Endodermal cell (in vitro differentiated cells): ENCODE measurements at places on chromosomes 12 and 14.

DNA sequence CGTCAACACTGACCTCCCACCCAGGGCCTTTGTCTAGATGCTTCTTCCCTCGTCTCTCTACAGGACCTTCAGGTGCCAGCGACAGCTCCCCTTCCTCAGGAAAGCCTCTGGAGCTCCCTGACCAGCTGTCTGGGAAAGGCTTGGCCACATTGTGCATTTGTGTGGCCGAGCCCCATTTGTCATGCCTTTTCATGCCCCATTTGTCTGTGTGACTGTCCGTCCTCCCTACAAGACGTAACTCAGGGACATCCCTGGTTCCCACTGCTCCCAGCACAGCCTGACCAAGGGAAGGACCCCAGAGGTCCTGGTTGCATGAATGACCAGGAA lies 23.8 kb downstream of the ZFYVE21 start:
- no peak for DNase-seq
- H3K27ac ChIP-seq, result no peak overlapping the region

GRCh38 chr12:131737150-131737827 lies 26.4 kb downstream of the SFSWAP start:
- DNase-seq, result peak; percentile 86
- H3K4me3 ChIP-seq, result no peak overlapping the region
- H3K27ac ChIP-seq, result no peak overlapping the region
- H3K27me3 ChIP-seq, result no peaks in the 10 kb centered on the region
- H3K4me1 ChIP-seq, result no peaks in the 10 kb centered on the region

- no peak overlapping the region for H3K27ac ChIP-seq
- H3K4me1 ChIP-seq, result no peaks in the 10 kb centered on the region
- H3K4me3 ChIP-seq, result no peak overlapping the region
Measured at GRCh38 chr14:94671870-94672444, 59.8 kb downstream of the SERPINA3 start.

DNA sequence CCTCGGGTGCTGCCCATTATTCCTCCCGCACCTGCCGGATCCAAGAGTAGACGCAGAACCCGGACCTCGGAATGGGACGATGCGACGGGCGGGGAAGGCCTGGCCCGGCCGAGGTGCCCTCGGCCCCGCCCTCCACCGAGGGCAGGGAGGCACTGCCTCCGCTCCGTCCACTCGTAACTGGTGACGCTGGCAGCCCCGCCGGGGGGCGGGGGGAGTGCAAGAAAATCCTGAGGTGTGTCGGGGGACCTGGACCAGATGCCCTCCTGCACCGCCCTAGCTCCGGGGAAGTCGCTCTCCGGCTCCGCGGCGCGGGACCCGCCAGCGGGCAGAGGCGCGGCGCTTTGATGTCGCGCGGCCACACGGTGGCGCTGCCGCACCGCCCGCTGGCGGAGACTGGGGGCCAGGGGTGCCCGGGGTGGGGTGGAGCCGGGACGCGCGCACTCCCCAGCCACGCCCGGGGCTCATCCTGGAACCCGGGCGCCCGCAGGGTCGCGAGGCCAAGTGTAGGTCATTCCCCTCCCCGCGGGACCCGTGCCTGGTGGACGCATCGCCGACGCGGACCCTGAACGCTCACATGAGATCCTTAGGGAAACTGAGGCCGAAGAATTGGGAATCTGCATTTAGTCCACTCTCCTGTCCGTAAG lies 202.8 kb downstream of the TTC8 start:
- H3K27ac ChIP-seq, result no peak overlapping the region
- no peaks in the 10 kb centered on the region for H3K36me3 ChIP-seq
- DNase-seq, result peak; percentile 83

DNA sequence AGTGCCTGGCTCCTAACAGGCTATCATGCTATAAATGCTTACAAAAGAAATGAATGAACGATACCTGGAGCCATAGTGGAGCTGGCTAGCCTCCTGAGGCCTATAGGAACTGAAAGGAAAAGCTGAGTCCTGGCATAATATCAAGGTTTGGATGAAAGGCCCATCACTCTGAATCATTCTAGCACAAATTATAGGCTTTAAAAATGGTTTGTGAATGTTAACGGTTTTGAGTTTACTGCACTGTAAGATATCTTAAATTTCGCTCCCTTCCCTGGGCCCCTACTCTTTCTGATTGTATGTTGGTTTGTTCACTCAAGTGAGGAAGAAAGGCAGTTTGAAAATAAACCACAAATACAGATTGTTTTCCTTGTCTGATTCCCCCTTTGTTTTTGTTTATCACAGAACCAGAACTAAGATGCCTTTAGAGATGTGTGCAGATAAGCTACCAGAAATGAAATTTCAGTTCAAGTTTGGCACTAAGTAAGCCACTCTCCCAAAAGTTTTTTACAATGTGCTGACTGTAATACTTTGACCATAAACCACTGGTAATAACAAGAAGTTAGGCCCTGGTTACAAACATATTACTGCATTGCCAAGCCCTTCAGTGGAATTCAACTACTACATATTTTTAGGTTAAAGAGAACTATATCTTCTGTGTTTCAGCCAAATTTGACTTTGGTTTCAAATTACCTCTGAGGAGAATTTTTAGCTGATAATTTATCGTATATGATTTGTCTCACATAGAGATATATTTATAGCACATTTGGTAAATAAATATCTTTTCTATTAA lies 89.5 kb downstream of the ALX1 start:
- no peak overlapping the region for H3K4me3 ChIP-seq
- no peak for DNase-seq
- H3K27me3 ChIP-seq, result peaks cover 56% of the 10 kb centered on the region

DNA sequence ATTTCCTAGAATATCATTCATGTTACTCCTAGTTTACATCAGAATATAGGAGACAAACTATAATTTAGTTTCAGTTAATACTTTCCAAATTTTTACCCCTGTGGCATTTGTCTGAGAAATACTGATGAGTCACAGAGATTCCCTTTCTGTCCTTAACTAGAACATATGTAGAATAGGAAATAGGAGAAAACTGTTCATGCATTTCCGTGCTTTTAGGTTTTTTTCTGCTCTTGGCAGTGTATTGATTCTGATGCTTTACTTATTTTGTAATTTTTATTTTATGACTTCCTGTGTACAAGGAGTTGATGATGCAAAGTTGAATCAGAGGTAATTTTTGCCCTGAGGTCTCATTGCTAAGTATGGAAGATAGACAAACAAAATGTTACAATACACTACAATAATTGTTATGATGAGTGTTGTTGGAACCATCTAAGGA lies 23.0 kb downstream of the MNAT1 start:
- H3K27ac ChIP-seq, result no peak overlapping the region
- no peaks in the 10 kb centered on the region for H3K27me3 ChIP-seq
- DNase-seq, result no peak
- no peaks in the 10 kb centered on the region for H3K36me3 ChIP-seq

DNA sequence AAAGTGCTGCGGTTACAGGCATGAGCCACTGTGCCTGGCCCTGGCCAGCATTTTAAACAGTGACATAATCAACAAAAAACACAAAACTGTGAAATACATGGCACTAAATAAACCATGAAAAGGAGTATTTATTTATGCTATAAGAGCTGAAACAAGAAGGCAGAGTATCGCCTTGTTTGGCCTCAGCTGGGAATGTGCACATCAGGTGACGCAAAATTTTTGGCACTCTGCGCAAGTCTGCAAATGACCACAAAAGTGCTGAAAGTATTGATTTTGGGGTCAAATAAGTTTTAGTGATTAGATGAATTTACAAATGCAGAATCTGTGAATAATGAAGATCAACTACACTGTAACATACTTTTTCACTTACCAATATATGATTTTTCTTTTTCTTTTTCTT lies 36.6 kb upstream of the NFKBIA start:
- no peak for DNase-seq
- no peak overlapping the region for H3K27ac ChIP-seq
- no peaks in the 10 kb centered on the region for H3K36me3 ChIP-seq
- H3K4me3 ChIP-seq, result no peak overlapping the region
- H3K4me1 ChIP-seq, result no peaks in the 10 kb centered on the region
- H3K27me3 ChIP-seq, result no peaks in the 10 kb centered on the region

- DNase-seq, result no peak
- H3K27me3 ChIP-seq, result no peaks in the 10 kb centered on the region
- no peak overlapping the region for H3K4me3 ChIP-seq
- H3K36me3 ChIP-seq, result no peaks in the 10 kb centered on the region
- H3K4me1 ChIP-seq, result peaks cover 2% of the 10 kb centered on the region
Measured at GRCh38 chr12:10891937-10892336, 7.9 kb upstream of the PRH1 start.

DNA sequence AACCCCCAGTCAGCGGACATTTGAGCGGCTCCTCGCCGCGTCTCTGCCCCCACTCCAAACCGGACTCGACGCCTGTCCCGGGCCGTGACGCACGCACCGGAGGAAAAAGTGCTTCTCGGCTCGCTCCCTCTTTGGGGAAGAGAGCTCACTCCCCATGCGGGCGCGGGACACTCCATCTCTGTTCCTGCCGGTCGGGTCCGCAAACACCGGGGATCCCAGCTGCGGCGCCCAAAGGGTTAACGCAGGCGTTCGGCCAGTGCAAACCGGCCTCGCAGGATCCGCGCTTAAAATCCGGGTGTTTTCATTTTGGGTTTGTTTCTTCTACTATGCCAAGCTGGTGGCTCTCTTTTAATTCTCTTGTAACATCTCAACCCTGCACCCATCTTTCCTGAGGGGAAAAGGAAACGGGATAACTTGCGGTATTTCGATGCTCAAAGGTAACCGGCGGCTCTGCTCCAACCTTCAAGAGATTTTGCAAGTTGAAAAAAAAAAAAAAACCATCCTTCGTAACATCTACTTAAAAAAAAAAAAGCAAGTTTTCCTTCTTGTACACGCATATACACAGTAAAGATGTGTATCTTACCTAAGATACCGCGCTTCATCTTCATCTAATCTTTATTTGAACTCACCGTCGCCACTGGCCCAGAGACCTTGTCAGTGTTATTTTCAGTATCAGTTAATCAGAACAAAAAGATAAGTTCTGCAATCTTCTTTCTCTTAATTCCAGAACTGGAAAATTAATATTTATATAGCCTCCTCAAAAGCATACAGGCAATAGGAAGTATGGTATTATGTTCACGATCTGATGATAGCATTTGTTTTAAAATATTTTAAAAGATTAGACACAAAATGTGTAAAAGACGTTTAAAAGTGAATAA lies 1.6 kb upstream of the ATP2B1 start:
- H3K4me1 ChIP-seq, result no peaks in the 10 kb centered on the region
- H3K36me3 ChIP-seq, result no peaks in the 10 kb centered on the region
- peaks cover 11% of the 10 kb centered on the region for H3K27me3 ChIP-seq
- peak overlapping the region; percentile 92 for H3K4me3 ChIP-seq
- DNase-seq, result peak; percentile 88
- H3K27ac ChIP-seq, result peak overlapping the region; percentile 7

GRCh38 chr12:68067762-68068376 lies 78.6 kb downstream of the IFNG-AS1 start:
- no peaks in the 10 kb centered on the region for H3K4me1 ChIP-seq
- no peaks in the 10 kb centered on the region for H3K27me3 ChIP-seq
- peak overlapping the region; percentile 8 for H3K4me3 ChIP-seq

DNA sequence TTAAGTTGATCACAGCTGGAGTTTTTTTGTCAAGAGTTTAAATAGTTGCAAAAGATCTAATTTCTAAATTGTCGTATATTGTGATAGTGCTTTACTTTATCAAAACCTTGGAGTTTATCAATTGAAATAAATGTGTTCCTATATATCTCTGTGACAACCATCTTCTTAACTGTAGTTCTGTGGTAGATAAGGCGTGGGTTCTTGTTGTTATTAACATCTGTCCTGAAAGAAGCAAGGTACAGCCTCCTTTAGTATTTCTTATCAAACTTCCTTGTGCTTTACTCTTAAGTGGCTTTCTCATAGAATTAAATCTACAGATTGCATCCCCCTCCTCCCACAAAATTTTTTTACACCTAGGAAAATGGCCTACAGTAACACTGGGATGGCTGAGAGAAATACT lies 7.3 kb downstream of the SCYL2 start:
- H3K36me3 ChIP-seq, result peaks cover 6% of the 10 kb centered on the region
- H3K27me3 ChIP-seq, result no peaks in the 10 kb centered on the region
- H3K4me1 ChIP-seq, result peaks cover 4% of the 10 kb centered on the region
- no peak for DNase-seq

GRCh38 chr12:4160314-4161040 lies 113.1 kb upstream of the CCND2 start:
- peaks cover 13% of the 10 kb centered on the region for H3K27me3 ChIP-seq
- no peak overlapping the region for H3K4me3 ChIP-seq
- DNase-seq, result peak; percentile 10
- H3K27ac ChIP-seq, result no peak overlapping the region
- no peaks in the 10 kb centered on the region for H3K4me1 ChIP-seq

- H3K27me3 ChIP-seq, result no peaks in the 10 kb centered on the region
- H3K4me3 ChIP-seq, result no peak overlapping the region
- H3K4me1 ChIP-seq, result no peaks in the 10 kb centered on the region
- no peak overlapping the region for H3K27ac ChIP-seq
Measured at GRCh38 chr14:99287269-99287942, 15.4 kb upstream of the BCL11B start.

GRCh38 chr14:20696764-20697163 lies 8.2 kb downstream of the ANG start:
- no peak overlapping the region for H3K27ac ChIP-seq
- H3K4me1 ChIP-seq, result no peaks in the 10 kb centered on the region
- no peaks in the 10 kb centered on the region for H3K27me3 ChIP-seq
- H3K36me3 ChIP-seq, result peaks cover 13% of the 10 kb centered on the region
- no peak for DNase-seq
- H3K4me3 ChIP-seq, result no peak overlapping the region

GRCh38 chr14:64388533-64389285 lies 556 bp downstream of the MTHFD1 start:
- DNase-seq, result no peak
- peak overlapping the region; percentile 85 for H3K4me3 ChIP-seq
- no peaks in the 10 kb centered on the region for H3K36me3 ChIP-seq

DNA sequence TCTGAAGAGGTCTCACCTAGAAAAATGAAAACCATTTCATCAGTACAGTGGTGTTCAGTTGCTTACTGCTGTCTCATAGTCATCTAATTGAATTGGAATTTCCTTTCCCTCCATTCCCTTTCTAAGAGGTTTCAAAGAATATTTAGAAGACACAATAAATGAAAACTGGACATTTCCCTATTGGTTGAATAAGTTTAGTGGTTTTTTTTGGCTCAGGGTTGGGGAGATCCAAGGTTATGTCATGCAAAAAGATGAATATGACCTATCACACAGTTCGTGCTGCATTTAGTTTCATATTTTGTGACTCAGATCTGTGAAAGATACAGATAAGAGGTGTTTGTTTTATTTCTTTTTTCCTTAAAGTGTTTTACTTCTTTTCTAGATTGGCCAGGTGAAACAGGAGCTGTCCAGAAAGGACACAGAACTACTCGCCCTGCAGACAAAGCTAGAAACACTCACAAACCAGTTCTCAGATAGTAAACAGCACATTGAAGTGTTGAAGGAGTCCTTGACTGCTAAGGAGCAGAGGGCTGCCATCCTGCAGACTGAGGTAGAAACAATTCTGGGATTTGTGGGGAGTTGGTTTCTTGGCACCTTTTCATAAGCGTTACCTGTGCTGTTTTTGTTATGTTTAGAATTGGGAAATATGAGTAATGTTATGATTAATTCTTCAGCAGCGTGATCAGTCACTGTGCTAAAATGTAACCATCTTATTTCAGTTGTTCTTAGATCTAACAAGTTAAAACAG lies 124.6 kb downstream of the ERC1 start:
- DNase-seq, result no peak
- no peaks in the 10 kb centered on the region for H3K4me1 ChIP-seq
- no peak overlapping the region for H3K4me3 ChIP-seq
- no peaks in the 10 kb centered on the region for H3K27me3 ChIP-seq
